ENCODE measurements at places on chromosomes 5 and 9. TPM values are rescaled to one million over a fixed set of nuclear protein-coding genes. Genes with fewer than 3 reads are reported as not detected.

Gene ZNF366
- 0.06 TPM for total RNA-seq

Gene NR3C1
- total RNA-seq, result 168 TPM

Gene PCDHB14
- total RNA-seq, result not detected

Gene FAM221B
- not detected for total RNA-seq

Gene LRRTM2
- 0.03 TPM for total RNA-seq

Gene AMACR
- total RNA-seq, result 1.3 TPM

Gene BTNL3
- not detected for total RNA-seq

Gene HARS1
- total RNA-seq, result 54.1 TPM

Gene NUTM2G
- not detected for total RNA-seq

Gene PIP5KL1
- total RNA-seq, result 2.9 TPM

Gene SHOC1
- not detected for total RNA-seq

Gene OMD
- total RNA-seq, result not detected

Gene DEPDC1B
- total RNA-seq, result 0.39 TPM
